ENCODE measurements at places on chromosomes 1 and 21. TPM values are rescaled to one million over a fixed set of nuclear protein-coding genes. Genes with fewer than 3 reads are reported as not detected.

Gene LGR6
- total RNA-seq, result 0.32 TPM

Gene MCOLN2
- total RNA-seq, result 6.4 TPM

Gene TNFAIP8L2
- 4.3 TPM for total RNA-seq

Gene OR2M2
- total RNA-seq, result not detected

Gene IFT25
- total RNA-seq, result 23.0 TPM

DNA sequence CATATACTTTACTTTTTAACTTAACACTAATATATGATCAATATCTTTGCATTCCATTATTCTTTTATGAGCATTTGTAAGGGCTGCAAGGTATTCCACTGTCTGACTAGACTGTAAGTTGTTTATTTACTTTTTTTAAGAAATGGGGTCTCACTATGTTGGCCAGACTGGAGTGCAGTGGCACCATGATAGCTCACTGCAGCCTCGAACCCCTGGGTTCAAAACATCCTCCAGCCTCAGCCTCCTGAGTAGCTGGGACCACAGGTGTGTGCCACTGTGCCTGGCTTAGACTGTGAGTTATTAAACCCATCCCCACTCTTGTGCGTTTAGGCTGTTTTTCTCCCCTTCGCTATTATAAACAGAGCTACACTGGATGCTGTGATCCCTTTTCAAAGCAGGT lies 6.7 kb upstream of the KIF26B start:
- no peak for DNase-seq

- no peak for DNase-seq
Measured at GRCh38 chr21:46057111-46057709, 40.7 kb upstream of the COL6A2 start.

- DNase-seq, result no peak
Measured at GRCh38 chr21:17931080-17931479, 111.9 kb upstream of the C21orf91 start.

DNA sequence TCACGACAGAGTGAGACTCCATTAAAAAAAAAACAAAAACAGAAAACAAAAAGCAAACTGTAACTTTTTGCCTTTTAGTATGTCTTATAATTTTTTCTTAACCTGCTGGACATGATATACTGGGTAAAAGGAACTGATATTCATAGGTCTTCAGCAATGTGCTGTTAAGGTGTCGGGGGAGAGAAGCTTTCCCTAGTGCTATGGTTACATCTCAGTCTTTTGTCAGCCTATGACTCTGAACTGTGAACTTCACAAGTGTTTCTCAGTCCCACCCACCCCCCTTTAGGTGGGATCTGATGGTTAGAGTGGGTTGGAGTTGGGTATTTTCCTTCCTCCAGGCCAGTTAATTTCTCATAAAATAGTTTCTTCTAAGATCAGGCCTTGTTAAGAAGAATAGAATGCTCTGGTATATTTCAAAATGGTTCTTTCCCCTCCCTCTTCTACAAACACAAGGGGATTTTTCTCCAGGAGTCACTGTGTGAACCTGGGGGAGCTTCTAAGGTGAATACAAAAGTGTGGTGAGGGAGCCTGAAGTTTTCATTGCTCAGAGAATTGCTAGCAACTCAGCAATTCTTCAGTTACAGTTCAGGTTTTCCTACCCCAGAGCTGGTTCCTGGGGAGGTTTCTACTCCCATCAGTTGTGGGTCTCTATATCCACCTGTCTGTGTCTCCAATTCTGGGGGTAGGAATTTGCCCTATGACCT lies 16.1 kb upstream of the EDARADD start:
- DNase-seq, result no peak

DNA sequence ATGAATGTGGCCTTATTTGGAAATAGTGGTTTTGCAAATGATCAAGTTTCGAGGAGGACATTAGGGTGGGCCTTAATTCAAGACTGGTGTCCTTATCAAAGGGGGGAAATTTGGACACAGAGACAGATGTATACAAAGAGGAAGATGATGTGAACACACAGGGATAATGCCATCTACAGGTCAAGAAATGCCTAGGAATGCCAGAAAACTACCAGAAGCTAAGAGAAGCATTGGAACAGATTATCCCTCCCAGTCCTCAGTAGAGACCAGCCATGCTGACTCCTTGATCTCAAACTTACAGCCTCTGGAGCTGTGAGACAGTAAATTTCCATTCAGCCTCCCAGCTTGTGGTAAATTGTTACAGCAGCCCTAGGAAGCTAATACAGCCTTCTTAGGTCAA lies 151.4 kb downstream of the PTGER3 start:
- no peak for DNase-seq

- no peak for DNase-seq
Measured at GRCh38 chr1:21532992-21533534, 23.8 kb downstream of the ALPL start.

- peak; percentile 48 for DNase-seq
Measured at GRCh38 chr1:48202030-48202752, 20.3 kb upstream of the SLC5A9 start.

DNA sequence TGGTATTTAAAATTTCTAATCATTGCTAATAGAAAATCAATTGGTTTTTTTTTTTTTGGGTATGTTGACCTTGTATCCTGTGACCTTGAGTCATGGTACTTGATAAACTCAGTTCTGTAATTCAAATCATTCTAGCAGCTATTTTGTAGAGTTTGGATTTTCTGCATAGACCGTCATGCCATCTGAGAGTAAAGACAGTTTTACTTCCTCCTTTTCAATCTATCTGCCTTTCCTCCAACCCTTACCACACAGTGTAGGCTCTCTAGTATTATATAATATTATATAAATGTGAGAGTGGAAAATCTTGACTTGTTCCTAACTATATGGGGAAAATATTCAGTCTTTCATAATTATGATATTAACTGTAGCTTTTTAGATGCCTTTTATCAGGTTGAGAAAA lies 7.0 kb downstream of the TDRD5 start:
- no peak for DNase-seq

DNA sequence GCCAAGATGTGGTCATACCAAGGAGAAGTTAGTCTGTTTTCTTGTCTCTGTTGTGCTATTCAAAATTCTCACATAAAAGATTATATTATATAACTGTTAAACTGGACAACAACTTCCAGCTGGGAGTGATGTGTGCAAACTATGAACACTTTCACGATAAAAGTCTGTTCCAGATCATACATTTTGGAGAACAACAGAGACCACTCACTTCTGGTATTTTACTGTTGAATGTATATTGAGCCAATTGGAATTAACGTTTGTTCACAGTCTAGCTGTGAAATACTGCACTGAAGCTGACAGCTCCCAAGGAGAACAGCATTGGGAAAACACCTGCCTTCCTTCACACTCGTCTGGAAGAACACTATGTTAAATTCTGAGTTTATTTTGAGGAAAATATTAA lies 860 bp upstream of the SHCBP1L start:
- DNase-seq, result no peak

DNA sequence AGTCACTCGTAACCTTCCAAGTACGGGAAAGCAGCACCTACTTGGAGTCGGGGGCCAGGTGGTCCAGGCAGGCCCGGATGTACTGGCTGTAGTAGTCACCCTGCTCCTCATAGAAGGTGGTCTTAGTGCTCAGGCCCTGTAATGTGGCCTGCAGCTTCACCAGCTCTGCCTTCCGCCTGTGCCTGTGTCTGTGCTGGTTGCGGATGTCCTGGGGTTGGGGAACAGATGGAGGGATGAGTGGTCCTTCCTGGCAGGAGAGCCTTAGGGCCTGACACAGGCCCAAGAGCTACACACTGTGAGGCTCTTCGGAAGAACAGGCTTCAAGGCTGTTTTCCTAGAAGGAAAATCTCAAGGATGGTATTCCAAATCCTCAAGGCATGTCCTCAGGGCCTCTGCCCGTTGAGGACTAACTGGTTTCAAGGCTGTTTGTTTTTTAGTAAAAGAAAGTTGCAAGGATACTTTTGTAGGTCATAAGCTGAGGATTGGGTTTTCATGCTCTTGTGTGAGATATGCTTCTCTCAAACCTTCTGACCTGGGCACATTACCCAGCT lies 28.4 kb upstream of the MEF2D start:
- DNase-seq, result no peak

- no peak for DNase-seq
Measured at GRCh38 chr21:45125357-45125756, 51.0 kb downstream of the ADARB1 start.
